Kidney tubule cell (primary cell): ENCODE measurements at places on chromosomes 1 and 21.

GRCh38 chr1:55318116-55318817 is 103.1 kb upstream of the USP24 start:
- no peak for DNase-seq

GRCh38 chr1:153532769-153533599 is 2.8 kb downstream of the S100A6 start:
- DNase-seq, result peak; percentile 84

- DNase-seq, result peak; percentile 69
Measured at GRCh38 chr1:40802078-40802741, 18.6 kb downstream of the KCNQ4 start.

- no peak for DNase-seq
Measured at GRCh38 chr1:8727809-8728213, 89.6 kb downstream of the RERE start.

DNA sequence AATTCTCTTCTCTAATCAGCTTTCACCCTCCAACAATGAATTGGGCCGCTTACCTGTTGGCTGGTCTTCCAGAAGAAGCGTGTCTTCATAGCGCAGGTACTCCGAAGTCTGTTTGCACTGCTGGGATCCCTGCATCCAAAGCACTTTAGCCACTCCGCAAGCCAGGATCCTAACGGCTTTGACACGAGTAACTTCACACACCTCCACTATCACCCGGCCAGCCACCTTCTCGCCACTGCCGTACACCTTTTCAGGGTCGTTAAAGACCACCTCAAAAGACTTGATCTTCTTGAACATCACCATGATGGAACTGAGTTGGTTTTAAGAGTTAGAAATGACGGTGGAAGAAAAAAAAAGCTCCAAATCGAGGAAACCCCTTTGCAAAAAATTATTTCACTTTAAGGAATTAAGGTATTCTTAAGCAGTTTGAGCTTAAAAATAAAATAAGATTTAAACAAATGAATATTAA is 381 bp downstream of the TXNIP start:
- no peak for DNase-seq

DNA sequence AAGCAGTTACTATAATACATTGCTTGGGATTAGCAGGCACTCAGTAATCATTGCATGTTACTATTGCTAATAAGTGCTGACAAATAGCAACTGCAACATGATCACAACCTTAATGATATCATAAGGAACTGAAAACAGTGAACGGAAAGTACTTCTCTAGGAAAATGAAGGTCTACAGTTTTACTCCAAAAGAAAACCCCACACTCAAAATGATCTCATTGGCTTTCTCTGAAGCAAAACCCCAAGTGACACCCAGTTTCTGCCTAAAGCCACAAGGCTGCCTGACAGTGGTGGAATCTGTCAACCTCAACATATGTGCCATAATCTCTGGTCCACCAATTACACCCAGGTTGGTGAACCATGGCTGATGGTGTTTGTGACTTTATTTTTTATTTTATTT is 137.6 kb downstream of the PTGER3 start:
- DNase-seq, result no peak

DNA sequence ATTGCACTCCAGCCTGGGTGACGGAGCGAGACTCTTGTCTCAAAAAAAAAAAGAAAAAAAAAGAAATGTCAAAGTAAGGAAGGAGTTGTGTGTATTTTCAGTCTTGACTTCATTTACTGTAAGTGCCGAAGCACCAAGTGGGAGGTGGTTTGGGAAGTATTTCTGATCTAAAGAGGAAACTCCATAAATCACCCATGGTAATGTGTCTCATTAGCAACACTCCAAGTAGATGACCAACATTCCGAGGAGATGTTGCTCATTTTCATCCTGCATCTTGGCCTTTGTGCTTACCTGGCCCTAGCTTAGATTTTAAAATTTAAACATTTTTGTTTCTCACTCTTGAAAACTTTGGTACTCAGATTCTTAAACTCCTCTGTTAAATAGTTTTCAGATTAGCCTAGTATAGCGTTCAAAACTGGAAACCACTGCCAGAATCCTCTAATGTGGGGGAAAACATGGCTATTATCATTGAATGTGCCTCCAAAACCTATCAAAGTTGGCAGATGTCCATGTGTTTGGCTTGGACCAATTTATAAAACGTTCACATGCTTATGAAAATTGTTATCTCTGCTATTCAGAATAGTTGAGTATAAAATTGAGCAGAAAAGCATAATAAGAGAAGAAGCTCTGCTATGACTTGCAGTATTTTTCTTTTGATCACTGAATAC is 110.4 kb downstream of the NFIA start:
- DNase-seq, result no peak

GRCh38 chr1:30277415-30277814 is 446.0 kb downstream of the MATN1 start:
- DNase-seq, result no peak

DNA sequence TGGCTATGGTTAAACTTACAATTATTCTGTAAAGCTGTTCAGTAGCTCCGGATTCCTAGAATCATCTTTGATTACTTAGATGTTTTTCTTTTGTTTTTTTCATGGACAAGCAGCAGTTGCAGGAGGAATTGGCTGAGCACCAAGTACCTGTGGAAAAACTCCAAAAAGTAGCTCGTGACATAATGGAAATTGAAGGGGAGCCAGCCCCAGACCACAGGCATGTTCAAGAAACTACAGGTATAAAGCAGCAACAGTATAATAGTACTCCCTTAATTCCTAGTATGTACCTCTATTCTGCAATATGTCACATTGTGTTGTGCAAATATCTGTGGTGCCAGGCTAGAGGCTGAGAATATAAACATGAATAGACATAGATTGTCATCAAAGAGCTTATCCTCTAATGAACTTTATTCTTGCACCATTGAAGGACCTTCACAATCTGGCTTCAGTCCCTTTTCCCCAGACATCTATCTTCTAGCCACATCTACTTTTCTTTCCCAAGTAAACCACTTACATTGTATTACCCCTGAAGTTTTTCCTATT is 132.3 kb upstream of the BMP8A start:
- no peak for DNase-seq

GRCh38 chr1:4599951-4600481 is 54.4 kb upstream of the AJAP1 start:
- no peak for DNase-seq

DNA sequence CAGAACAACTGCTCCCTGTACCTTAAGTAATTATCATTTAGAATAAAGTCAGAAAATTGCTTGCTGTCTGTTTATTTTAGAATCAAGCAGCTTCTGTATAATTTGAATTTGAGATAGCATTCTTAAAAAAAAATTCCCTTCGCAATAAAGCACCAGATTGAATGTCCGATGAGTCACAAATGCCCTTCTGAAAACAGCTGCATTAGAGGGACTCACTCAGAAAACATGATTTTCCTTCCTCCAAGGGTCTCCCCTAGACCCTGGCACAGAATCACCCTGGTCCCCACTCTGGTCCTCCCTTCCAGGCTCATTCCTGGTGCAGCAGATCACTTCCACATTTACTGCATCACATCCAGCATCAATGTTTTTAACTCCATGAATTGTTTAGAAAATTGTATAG is 471.1 kb upstream of the VAMP3 start:
- peak; percentile 40 for DNase-seq

DNA sequence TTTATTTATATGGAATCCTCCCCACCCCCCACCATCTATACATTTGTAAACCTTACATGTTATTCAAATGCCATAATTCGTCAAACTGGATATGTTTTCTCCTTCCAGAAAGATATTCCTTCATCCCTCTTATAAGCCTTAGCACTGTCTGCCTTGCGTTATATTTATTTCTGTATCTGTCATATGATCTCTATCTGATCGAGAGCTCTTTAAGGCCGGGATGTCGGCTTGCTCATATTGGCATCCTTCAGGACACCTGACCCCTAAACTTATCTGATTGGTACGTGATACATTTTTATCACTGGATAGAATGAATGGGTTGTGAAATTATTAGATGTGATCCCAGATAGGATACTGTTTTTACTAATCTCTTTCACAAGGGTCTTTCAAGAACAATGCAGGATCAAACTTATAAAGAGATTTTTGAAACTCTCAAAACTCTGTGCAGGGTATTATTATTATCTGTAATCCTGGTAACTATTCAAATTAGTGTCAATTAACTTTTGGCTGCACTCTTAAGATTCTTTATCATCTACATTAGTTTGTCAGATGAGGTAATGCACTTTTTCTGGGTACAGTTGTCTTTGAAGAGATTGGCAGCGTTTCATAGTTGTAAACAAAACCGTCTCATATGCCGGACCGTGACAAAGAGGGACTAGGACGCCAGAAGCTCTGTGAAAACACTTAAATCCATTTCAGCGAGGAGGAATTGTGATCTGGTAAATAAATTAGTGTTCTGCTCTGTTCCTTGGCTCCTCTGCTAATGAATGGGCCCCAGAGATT is 152.0 kb downstream of the KIF26B start:
- no peak for DNase-seq

- DNase-seq, result no peak
Measured at GRCh38 chr1:68157416-68157815, 74.9 kb downstream of the WLS start.

- no peak for DNase-seq
Measured at GRCh38 chr1:72631449-72631848, 349.1 kb upstream of the NEGR1 start.

GRCh38 chr21:17711896-17712295 is 99.2 kb upstream of the BTG3 start:
- DNase-seq, result no peak

GRCh38 chr1:20375563-20375962 is 84.9 kb downstream of the VWA5B1 start:
- peak; percentile 54 for DNase-seq

- no peak for DNase-seq
Measured at GRCh38 chr1:30028283-30028682, 695.1 kb downstream of the MATN1 start.

DNA sequence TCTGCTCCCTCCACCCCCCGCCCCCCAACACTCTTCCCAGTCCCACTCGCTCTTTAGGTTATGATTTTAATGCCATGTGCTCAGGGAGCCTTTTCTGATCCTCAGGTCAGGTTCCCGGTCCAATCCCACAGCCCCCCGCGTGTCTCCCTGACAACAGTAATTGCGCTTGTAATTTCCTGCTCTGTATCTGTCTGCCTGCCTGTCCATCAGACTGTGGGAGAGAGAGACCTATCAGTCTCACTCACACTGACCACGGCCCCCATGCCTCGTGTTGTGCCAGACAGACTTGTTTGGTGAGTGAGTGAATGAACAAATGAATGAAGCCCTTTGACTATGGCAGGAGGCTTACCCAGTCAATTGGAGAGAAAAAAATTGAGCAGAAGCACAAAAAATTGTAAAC is 50.8 kb upstream of the ECE1 start:
- DNase-seq, result no peak

DNA sequence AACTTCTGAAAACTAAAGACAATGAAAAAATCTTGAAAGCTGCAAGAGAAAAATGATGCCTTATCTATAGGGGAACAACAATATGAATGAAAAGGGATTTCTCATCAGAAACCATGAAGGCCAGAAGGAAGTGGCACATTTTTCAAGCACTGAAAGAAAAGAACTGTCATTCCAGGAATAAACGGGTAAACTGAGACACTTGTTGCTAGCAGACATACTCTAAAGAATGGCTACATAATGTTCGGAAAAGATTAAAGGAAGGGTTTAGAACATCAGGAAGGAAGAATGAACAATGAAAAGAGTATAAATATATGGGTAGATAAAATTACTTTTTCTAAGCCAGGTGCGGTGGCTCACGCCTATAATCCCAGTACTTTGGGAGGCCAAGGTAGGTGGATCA is 14.5 kb downstream of the RBBP5 start:
- no peak for DNase-seq

- DNase-seq, result no peak
Measured at GRCh38 chr1:92748138-92748537, 36.8 kb downstream of the EVI5 start.

- peak; percentile 93 for DNase-seq
Measured at GRCh38 chr1:112866151-112866550, 89.8 kb downstream of the SLC16A1 start.

GRCh38 chr21:36723371-36723881 is 24.5 kb downstream of the SIM2 start:
- DNase-seq, result no peak

GRCh38 chr1:7266561-7266960 is 481.3 kb downstream of the CAMTA1 start:
- peak; percentile 34 for DNase-seq

- no peak for DNase-seq
Measured at GRCh38 chr1:201430776-201431175, 9.2 kb upstream of the TNNI1 start.

DNA sequence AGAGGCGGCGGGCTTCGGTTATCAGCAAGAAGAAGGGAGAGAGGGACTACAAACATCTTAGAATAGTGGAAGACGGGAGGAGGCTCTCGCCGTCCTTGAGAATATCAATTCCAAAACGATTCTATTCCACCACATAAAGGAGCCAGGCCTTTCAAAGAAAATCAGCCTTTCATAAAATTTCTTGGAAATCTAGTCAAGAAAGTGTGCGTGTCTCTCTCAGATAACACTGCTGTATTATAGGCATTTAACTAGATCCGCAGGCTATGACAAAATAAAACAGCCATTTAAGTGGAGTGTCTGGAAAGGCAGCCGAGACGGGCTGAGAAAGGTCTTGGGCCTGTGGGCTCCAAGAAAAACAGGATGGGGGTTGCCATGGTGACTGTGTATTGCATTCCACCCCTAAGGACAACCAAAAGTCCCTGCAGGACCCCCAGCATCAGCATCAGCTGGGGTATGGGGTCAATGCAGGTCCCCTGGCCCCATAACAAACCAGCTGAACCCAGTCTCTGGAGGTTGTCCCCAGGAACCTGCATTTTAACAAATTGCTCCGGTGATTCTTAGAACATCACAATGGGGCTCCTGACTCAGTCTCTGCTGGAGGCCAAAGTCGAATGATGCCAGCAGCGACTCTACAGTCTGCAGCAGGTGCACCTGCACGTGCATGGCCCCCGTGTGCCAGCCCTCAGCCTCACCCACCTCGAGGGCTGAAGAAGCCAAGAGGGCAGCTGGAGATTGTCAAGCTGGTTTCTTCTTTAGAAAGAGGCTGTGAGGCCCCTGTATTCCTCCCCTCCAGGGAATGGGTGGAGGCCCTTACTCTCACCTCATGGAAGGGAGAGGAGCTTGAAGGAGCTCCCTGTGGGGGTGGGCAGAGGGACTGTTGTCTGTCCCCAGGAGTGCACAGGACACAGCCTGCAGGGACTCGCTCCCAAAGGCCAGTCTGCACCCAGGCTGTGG is 287.4 kb downstream of the NPHP4 start:
- DNase-seq, result no peak

DNA sequence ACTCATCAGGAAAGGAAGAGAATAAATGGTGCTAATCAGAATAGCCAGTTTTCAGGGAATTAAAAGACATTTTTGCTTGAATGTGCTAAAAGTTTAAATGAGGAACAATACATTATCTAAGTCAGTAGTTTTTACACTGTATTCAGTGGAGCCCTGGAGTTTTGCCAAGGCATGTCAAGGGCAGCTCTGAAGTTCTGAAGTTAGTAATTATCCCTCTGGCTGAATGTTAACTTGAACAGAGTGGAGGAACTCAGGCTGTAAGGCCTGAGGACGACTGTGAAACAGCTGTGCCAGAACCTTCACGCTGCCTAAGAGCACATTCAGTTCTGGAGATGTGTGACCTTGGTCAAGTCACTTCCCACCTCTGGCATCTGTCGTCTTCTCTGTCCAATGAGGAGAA is 68.1 kb downstream of the EDEM3 start:
- peak; percentile 23 for DNase-seq

GRCh38 chr1:201636510-201636971 is 97.6 kb downstream of the NAV1 start:
- peak; percentile 38 for DNase-seq
